Non-pigmented ciliary epithelial cell (primary cell): ENCODE measurements at places on chromosomes 1 and 21.

DNA sequence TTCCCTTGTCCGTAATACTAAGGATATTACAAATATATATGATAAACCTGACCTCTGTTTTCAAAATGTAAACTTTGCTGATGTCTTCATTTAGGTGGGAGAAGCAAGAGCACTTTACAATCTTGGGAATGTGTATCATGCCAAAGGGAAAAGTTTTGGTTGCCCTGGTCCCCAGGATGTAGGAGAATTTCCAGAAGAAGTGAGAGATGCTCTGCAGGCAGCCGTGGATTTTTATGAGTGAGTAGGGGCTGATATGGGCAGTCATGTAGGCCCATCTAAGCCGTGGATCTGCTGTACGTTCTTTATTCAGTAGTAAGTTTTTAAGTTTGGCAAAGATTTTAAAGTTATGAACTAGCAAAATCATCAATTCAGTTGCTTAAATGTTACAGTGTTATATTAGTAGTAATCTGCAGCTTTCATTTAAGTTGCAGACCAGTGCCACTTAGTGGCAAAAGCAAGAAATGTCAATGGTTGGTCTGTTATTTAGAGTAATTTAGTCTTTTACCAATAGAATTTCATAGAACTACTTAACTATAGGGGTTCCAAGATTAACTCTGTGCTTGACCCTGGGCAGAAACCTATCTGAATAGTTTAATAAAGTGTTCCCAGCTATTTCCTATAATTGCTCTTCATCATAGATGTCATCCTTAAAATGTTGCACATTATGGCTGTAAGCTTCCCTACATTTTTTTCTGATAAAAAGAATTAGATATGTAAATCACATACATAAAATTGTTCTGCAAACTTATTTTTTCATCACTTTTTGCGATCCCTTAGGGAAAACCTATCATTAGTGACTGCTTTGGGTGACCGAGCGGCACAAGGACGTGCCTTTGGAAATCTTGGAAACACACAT lies 21.3 kb downstream of the GPSM2 start:
- DNase-seq = peak; percentile 35

DNA sequence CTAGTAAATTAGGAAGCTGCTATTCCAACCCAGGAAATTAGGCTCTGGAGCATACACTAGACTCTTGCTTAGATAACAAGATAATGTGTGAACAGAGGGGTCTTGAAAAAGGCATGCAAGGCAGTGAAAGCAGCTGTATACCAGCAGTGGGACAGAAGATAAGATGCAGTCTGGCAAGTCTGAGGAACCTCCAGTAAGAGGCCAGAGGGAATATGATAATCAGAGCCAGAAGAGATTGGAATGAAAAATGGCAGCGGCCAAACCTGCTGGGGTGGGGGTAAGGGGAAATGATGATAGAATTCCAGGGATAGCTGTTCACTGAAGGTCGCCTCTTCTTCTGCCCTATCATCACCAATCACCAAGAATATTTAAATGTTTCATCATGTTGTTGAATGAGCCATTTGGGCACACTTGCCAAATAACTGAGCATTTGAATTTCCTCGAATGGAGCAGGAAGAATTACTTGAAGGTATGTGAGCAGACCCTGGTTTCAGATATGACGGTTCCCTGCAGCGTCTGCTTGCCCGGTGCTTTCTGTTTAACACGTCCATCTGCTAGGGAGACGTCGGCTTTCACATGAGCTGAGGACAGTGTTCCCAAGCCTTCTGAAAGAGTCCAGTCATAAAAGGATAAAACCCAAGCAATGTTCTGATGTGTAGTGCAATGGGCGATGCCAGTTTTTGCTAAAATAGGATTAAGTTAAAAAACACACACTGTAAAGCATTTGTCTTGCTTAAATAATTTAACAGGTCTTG lies 173.3 kb downstream of the RWDD3 start:
- no peak for DNase-seq

DNA sequence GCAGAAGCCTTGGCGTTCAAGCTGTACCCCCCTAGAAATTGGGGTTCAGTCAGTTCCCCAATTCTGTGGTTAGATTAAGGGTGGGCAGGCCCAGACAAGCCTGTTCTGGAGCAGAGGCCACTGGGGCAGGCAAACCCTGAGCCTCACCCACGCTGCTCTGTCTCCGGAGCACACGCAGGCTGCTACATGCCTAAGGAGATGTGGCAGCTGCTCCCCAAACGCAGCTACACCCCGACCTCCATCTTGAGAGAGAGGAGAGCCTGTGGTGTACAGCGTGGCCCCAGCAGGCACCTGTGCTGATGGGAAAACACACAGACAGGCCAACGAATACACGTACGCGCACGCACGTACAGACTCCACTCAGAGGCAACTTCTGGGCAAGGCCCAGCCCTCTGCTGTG lies 33.9 kb upstream of the GRHL3 start:
- no peak for DNase-seq

DNA sequence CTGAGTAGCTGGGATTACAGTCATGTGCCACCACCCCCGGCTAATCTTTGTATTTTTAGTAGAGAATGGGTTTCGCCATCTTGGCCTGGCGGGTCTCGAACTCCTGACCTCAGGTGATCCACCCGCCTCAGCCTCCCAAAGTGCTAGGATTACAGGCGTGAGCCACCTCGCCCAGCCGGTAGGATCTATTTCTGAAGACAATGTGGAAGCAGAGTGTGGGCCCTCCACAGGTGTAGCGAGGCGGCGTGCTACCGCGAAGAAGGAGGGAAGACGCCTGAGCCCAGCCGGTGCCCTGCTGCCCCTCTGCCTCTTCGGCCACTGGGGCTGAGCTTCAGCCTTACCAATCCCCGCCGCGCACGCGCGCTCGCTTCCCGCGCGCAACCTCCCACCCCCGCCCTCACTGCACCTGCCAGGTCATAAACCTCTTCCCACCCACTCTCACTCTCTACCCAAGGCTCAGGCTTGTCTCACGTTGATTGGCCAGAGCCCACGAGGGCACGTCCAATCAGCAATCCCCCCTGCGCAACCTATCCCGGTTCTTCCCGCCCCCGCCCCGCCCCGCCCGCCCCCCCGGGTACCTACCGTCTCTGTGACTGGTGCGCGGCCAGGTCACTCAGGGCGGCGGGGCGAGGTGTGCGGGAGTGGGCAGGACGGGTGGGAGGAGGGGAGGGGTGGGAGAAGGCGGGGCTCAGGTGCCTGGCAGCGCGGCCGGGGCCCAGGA lies 409 bp upstream of the HOOK1 start:
- DNase-seq = no peak

DNA sequence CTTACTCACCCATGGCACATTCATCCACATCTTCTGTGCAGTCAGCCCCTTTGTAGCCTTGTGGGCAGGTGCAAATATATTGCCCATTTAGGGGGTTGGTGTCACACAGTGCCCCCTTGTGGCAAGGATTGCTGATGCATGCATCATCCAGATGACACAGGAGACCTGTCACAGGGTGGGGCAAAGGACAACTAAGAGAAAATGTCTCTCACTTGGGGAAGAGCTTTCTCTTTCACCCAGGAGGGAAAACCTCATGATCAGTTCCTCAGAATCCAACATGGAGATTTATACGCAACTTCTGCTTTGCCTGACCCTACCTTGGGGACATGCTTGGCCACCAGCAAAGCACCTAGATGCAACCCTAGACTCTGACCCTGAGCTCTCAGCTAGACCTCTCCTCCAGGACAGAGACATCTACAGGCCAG lies 71.8 kb upstream of the ADAM30 start:
- no peak for DNase-seq

DNA sequence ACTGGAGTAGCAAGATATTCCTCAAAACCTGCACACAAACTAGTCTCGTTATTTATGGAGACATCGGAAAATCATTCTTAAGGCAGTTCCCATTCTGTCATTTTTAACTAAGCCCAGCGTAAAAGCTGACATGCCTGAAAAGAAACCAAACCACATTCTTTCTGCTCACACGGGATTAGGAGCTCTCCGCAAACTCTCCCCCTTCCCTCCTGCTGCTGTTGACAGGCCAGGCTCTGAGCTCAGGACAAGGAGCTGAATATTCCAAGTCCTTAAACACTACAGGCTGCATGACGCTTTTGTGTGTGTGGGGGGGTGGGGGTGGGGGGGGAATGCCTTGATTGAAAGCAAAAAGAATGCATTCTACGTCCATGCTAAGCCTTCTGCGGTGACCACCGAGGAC lies 5.2 kb downstream of the OLIG1 start:
- no peak for DNase-seq

DNA sequence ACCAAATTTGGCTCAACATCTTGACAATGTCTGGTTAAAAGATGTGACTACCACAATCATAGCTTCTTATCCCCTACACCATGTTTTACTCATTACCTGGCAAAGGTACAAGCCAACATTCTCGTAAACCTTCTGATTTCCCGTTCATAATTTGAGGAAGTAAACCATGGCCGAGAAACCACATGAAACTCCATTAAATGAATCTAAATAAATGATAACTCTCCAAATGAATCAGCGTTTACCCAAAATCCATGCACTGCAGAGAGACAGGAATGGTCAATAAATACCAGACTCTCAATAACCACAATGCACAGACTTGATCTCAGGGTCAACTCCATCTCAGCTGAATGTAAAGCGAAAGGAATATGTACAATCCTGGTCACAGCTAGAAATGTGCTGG lies 125.2 kb downstream of the TYW3 start:
- DNase-seq = no peak

DNA sequence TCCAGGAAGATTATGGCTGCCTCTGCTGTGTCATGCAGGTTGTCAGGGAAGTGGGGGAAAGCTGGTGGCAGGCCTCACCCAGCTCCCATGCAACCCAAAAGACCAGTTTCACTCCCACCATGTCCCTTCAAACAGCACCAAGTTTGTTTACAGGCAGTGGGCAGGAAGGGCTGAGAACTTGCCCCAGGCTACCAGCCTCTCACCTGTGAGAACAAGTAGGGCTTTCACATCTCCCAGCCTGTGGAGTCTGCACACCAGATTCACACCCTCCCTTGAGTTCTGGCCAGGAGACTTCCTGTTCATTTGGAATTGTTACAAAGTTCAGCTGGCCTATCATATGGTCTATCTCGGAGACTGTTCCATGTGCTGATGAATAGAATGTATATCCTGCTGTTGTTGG lies 27.8 kb downstream of the RPAP2 start:
- DNase-seq = no peak

DNA sequence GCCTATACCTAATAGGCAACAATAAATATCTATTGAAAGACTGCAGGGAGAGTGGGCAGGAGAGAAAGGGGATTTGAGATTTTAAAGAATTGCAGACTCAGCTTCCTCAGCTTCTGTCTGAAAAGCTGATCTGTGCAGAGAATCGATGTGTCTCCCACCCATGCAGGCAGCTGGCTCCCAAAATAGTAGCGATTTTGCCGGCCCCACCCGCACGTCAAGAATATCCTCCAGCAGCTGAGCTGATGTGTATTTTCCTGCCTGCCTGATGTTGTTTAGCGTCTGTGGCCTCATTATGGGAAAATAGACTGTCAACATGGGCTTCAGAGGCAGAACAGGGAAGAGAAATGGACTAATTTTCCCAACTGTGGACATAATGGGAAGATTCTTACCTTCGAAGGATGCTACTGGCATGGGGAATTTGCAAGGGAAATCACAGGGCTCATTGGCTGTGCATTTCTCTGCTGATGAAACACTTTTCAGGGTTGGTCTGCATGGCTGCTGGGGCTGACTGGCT lies 699.8 kb downstream of the PTPRU start:
- no peak for DNase-seq

GRCh38 chr1:81596341-81596740 lies 204.4 kb upstream of the ADGRL2 start:
- no peak for DNase-seq

- no peak for DNase-seq
Observed at GRCh38 chr21:9735421-9735961, 785.9 kb upstream of the TPTE start.

- no peak for DNase-seq
Observed at GRCh38 chr1:19344372-19344810, 32.3 kb downstream of the SLC66A1 start.

DNA sequence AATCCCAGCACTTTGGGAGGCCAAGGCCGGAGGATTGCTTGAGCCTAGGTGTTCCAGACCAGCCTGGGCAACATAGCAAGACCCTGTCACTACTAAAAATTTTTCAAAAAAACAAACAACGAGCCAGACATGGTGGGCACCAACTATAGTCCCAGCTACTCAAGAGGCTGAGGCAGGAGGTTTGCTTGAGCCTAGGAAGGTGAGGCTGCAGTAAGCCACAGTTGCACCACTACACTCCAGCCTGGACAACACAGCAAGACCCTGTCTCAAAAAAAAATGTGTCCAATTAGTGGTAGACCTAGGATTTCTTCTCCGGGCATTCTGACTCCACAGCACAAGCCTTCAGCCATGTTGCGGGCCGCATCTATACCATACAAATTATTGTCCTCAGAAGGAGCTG lies 6.7 kb upstream of the IGSF8 start:
- DNase-seq = no peak

GRCh38 chr1:3312898-3313575 lies 141.4 kb upstream of the ARHGEF16 start:
- peak; percentile 95 for DNase-seq

- no peak for DNase-seq
Observed at GRCh38 chr1:10835822-10836421, 39.5 kb upstream of the CASZ1 start.

GRCh38 chr1:150484861-150485260 lies 2.4 kb upstream of the TARS2 start:
- DNase-seq = no peak

- DNase-seq = no peak
Observed at GRCh38 chr21:35394634-35395369, 345.7 kb upstream of the RUNX1 start.

GRCh38 chr1:11518791-11519628 lies 40.1 kb downstream of the DISP3 start:
- no peak for DNase-seq

DNA sequence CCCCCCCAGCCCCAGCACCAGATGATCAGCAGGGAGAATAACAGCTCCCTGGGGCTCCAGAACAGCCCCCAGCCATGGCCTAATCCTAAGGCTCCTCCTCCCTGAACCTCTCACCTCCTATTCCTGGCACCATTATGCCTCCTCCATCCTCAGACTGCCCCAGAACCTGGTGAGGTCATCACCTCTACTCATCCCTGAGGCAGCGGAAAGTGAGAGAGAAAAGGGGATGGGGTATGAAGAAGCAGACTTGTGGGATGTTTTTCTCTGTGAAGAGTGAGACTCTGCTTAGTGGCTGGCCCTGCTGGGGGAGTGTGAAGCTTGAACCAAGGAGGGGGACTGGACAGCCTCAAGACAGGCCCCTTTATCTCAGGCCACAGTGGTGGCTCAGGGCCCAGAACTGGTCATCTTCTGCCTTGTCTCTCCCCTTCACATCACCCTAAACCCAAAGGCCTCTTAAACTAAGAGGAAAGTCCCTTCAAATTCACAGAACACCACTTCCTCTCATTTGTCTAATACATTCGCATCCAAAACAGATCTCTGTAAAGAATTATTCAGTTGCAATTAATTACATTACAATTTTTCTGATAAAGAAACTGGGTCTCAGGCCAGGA lies 2.2 kb upstream of the PPM1J start:
- no peak for DNase-seq

GRCh38 chr1:186144505-186144904 lies 230.5 kb downstream of the TPR start:
- DNase-seq = no peak

DNA sequence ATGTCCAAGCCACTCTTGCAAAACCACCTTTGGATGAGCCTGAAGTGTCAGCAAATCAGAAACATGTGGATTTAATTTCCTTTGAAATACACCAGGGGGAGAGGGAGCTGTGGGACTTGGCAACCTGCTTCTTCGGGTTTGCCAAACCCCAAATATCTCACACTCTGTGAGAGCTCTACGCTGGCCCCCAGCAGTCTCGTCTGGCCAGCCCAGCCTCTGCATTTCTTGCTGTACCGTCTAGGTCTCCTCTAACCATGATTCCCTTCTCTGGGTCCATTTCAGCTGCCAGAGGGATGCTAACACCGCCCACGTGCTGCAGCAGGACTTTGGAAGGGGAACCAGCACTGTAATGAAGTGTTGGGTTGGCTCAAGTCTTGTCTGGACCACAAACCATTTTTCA lies 114.6 kb downstream of the MRPS6 start:
- no peak for DNase-seq
